Peyer's patch (tissue), 4 donors: ENCODE measurements at places on chromosomes 12 and 14.

DNA sequence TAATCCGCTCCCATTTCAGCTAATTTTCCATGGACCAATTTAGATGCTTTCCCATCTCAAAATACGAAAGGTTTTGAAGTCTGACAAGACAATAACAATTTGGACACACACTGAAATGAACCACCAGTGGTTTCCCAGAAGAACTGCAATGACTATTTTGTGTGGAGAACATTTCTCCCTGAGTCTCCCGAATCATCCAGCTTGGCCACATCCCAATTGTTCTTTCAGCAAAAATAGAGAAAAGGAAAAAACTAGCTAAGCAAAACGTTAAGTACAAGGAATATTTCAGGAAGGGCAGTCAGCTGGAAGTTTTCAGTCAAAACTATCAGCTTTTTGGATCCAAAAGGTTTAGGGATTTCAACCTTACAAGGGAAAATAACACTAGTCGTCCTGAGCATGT is 390.6 kb downstream of the KCNH5 start:
- DNase-seq = no peak

- DNase-seq = no peak
These were observed 70.9 kb downstream of the VWF start for GRCh38 chr12:6053541-6053940.

GRCh38 chr14:94011795-94012194 is 14.3 kb upstream of the OTUB2 start:
- no peak for DNase-seq

DNA sequence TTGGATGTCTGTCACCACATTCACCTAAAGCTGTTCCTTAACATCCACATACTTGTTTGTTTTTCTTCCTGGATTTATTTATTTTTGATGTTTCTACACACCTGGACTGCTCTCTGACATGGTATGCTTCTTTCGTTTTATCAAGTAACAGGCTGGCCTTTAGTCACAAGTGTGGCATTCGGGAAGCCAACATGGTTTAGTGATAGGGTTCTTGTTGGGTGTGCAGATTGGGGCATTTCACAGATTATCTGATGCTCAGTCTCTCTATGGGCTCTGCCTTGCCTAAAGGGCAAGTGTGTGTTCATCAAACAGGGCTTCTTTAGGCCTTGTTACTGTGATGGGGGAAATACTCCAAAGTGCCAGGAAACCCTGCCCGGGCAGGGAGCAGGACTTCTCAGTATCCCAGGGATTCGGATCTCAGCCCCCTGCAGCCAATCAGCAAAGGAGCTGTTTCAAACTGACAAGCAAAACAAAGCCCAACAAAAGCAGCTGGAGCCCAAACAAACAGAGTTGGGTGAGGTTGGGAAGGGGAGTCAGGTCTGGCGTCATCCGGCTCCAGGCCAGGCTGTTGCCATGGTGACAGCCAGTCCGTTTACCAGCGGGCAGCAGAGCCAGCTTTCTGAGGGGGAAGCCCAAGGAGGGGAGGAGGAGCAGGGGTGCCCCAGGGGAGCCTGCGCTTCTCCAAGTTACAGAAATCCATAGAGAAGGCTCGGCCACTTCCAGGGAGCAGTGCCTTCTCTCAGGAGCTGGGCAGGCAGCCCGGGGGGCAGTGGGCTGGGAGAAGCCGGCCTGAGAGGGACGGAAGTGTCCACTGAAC is 31.9 kb downstream of the FOS start:
- DNase-seq = peak; percentile 78

GRCh38 chr12:7498809-7499208 is 4.8 kb downstream of the CD163 start:
- DNase-seq = no peak

DNA sequence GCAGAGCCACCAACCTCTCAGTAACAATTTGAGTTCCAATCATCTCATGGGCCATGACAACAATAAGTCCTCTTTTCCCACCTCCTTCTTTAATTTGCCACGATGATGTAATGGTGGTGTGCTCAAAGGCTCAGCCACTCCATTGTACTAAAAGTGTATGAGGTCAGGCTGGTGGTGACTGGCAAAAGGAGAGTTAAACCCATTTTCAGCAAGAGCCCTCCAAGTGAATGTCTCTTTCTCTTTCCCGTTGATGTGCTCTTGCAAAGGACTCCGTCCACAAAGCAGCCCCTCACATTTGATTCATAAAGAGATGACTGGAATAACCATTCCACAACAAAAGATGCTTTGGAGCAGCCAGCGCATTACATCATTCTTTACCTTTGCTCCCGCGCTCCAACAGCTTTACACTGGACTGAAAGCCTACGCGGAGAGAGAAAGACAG is 41.6 kb downstream of the DUSP16 start:
- DNase-seq = no peak

GRCh38 chr14:21734457-21735074 is 60.9 kb upstream of the OR4E1 start:
- DNase-seq = no peak

GRCh38 chr12:20624718-20625117 is 70.4 kb upstream of the SLCO1C1 start:
- DNase-seq = no peak

DNA sequence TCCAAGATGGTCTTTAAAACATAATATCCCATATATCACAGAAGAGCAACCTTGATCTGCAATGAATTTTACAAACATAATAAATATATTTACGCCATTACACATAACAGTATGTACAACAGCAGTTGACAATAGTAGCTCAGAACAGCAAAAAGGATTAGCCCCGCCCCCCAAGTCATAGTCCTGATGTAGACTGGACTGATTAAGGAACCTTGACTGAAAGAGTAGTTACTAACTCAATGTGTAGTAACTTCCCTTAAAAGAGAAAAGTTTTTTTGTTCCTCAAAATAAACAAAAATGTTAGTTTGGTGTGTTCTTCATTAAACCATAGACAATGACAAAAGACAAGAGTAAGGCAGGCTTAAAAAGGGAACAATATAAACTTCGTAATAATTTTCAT is 44.5 kb downstream of the GTF2A1 start:
- peak; percentile 68 for DNase-seq

GRCh38 chr12:31872831-31873604 is 86.2 kb upstream of the RESF1 start:
- no peak for DNase-seq

DNA sequence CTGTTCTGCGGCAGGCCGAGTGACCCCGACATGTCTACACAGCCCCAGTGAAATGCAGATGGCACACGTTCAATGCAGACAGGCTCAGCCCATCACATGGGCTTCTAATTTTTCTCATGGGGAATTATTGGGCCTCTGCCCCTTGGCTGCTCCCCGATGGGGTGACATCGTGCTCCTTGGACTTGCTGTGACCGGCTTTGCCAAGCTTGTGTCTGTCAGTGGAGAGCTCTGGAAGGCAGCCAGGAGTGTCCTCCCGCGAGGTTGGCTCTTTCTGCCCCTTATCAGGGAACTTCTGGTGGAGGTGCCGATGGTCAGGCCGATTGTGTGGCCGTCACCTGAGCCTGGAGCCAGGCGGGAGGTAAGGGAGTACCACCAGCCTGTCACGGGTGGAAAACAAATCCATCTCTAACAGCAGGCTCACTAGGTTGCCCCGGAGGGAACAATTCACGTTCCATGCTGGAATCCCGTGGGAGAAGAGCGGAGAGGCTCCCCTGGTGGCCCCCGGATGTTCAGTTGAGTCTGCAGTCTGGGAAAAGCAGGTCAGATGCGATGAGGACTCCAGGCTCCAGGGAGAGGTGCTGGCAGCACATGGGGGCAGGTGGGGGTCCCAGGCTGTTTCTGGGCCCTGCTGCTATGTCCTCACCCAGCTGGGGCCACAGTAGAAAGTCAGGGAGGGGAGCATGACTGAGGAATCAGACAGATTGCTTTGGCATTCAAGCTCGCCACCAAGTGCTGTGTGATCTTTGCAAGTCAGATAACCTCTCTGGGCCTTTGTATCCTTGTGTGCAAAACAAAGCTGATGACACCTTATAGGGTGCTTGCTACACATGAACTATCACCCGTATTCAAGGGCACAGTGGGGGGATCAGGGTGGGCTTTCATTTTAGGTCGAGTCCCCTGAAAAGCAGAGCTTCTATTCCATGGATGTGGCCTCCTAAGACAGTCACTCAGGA is 43.2 kb upstream of the EML1 start:
- no peak for DNase-seq

DNA sequence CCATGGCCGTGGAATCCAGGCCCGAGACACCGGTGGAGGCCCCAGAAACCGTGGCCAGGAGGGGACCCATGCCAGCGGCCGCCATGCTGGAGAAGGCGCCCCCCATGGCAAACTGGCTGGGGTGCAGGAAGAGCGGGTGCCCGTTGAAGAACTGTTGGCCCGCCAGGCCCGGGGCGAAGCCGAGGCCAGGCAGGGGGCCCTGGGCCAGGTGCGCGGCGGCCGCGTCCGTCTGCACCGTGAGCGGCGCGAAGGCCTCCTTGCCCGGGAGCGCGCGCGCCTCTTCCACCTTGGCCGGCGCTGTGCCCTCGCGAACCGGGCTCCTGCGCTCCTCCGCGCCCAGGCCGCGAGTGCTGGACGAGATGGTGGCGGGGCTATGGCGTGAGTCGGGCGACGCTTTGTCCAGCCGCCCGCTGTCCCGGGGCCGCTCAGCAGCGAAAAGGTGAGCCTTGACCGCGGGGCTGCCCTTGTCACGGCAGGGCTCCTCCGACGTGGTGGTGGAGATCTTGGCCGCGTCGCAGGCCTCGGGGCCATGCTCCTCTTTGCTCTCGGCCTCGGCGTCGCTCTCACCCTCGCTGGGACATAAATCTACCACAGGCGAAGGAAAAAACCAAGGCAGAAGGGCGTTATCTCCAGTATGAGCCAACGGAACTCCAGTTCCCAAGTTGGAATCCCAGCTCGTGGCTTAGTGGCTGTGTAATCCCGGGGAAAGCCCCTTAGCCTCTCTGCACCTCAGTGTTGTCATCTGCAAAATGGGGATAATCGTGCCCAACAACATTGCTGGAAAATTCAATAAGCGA is 9.5 kb downstream of the TBX3 start:
- DNase-seq = no peak

DNA sequence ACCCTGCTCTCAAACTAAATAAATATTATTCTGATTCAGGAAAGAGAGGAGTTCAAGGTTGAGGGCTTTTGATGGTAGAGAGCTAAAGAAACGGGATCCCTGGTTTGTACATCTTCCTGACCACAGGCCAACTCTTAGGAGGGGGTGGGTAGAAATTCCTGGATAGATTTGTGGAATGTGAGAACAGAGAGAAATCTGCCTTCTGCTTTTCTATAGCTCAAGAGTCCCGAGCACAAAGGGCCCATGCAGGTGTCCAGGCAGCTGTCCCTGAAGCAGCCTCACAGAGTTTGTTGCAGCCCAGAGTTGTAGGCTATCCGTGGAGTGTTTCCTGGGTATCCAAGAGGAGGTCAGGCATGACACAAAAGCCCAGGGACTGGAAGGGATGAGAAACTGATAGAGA is 198.6 kb downstream of the BCAT1 start:
- no peak for DNase-seq
